Hematopoietic multipotent progenitor cell treated with erythropoietin and hydrocortisone succinate and interleukin-3 and kit ligand, for 6 days (in vitro differentiated cells): ENCODE measurements at places on chromosomes 11 and 22.

DNA sequence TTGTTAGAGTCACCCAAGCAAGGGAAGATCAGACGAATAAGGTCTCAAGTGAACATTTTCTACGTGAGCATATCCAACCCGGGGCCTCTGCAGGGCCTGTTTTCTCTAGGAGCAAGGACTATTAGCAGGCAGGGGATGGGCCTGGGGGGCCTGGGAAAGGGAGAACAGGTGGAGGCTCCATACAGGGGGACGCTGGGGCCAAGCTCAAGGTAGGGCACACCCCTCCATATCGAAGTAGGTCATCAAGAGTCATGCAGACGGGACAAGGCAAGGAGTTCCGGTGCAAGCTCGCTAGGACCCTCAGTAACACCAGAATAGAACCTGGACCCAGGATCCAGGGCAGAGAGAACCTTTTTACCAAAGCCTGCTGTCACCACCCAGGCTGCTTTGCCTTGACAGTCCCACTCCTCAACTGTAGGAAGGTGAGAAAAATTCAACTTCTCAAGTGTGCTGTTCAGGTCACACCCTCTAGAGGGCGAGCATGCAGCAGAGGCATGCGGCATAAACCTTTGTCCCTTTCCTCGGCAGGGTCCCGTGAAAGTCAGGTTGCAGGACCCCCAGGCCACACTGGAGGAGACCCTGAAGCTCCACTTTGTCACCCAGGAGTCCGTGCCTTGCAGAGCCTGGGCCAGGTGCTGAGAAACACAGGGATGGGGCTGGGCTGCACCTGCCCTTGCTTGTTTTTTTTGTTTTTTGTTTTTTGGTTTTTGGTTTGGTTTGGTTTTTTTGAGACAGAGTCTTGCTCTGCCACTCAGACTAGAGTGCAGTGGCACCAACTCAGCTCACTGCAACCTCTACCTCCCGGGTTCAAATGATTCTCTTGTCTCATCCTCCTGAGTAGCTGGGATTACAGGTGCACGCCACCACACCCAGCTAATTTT lies 8.6 kb upstream of the APOBEC3B start:
- DNase-seq = peak; percentile 72

- DNase-seq = no peak
These were observed 13.4 kb downstream of the SYT13 start for GRCh38 chr11:45272701-45273100.

GRCh38 chr11:72621008-72621610 lies 53.1 kb downstream of the PDE2A start:
- DNase-seq = no peak

GRCh38 chr11:122758339-122758738 lies 80.0 kb upstream of the CRTAM start:
- DNase-seq = no peak

GRCh38 chr11:72871119-72871518 lies 56.9 kb downstream of the ATG16L2 start:
- DNase-seq = peak; percentile 18
